Effector memory CD4-positive, alpha-beta T cell (primary cell): ENCODE measurements at places on chromosomes 5 and 9.

DNA sequence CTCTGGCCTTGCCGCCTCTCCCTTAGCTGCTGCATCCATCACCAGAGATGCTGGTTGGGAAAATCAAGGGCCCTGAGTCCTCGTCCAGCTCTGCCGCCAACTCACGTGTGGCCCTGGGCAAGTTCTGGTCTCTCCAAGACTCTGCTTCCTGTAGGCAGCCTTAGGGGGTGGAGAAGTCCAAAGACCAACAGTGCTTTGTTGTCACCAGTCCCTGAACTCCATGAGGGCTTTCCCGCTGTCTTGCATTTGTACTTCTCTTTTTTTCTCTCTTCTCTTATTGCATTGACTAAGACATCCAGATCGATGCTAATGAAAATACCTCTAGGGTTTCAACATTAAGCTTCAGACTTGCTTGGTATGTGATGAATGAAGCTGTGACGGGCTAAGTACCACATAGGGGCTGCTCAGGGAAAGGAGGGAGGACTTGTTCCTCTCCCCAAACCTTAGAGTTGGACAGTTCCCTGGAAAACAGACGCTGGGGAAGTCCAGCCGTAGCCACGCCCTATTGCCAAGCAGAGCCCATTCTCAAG is 63.7 kb upstream of the STXBP1 start:
- DNase-seq, result no peak

GRCh38 chr9:115069771-115070170 is 48.2 kb downstream of the TNC start:
- DNase-seq, result no peak

GRCh38 chr5:178532666-178533065 is 57.5 kb downstream of the COL23A1 start:
- no peak for DNase-seq

- DNase-seq, result no peak
These were observed 219.8 kb downstream of the C9orf50 start for GRCh38 chr9:129400971-129401622.

GRCh38 chr5:17477573-17478265 is 20.3 kb upstream of the TAF11L2 start:
- DNase-seq, result no peak

GRCh38 chr9:132994410-132995120 is 16.1 kb downstream of the GFI1B start:
- no peak for DNase-seq
